ENCODE measurements at places on chromosomes 11 and 22.
A peak's percentile ranks its signal among the peaks of the same experiment; 100 is the strongest.

GRCh38 chr11:122749005-122749687, 89.2 kb upstream of the CRTAM start:
- DNase-seq, result no peak

GRCh38 chr22:49451070-49451840, 376.4 kb downstream of the BRD1 start:
- DNase-seq, result no peak

GRCh38 chr11:59009661-59010060, 70.4 kb downstream of the GLYATL1 start:
- no peak for DNase-seq

GRCh38 chr11:128962896-128963295, 20.2 kb upstream of the TP53AIP1 start:
- DNase-seq, result no peak

DNA sequence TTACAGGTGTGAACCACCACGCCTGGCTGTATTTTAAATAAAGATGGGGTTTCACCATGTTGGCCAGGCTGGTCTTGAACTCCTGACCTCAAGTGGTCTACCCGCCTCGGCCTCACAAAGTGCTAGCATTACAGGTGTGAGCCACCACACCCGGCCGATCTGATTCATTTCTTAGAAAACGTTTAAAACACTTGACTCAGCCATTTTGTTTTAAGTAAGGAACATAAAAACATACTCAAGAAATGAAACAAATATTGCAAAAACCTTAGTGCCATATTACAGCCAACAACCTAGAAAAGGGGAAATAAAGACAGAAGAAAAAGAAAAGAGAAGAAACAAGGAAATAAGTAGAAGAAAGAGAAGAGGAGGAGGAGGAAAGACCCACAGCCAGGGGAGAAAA, 17.4 kb downstream of the LRFN4 start:
- DNase-seq, result no peak

DNA sequence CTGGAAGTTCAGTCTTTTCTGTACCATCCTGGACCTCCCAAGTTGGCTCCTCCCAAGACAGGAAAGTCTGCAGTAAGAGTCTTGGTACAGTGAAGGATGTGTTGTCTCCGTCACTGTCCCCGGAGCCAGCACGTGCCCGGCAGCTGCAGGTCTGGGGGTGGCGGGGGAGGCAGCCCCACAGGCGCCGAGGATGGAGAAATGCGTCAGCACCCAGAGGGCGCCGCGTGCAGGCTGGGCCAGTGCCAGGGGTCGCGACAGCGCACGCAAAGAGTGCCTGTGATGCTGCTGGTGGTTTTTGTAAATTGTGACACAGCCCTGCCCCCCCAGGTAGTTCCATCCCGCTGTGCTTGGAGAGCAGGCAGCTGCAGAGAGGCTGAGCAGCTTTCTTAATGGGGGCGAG, 1200.5 kb downstream of the BRD1 start:
- no peak for DNase-seq

DNA sequence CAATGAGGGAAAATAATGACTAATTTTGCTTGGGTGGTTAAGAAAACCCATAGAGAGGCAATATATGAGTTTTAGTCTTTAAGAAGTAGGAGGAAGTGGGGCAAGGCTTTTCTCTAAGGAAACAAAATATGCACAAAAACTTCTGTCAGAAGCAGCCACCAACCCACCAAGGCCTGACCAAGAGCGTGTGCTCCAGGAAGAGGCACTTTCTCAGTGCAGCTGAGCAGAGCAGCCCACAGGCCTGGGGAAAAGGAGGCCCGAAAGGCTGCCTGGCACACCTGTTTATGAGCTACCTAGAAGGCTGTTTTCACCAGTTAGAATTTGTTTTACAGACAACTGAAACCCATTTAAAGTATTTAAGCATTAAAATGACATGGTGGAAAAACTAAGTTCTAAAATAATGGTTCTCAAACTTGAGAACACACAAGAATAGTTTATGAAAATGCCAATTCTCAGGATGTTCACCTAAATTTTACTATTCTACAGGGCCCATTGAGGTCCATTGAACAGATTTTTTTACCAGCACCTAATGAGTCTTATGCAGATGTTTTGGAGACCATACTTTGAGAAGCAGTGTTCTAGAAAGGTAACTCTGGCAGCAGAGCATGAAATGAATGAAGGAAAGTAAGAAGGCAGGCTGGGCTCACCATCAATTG, 160.5 kb upstream of the DDI1 start:
- no peak for DNase-seq

- DNase-seq, result no peak
Observed at GRCh38 chr11:69425444-69425843, 56.0 kb upstream of the LINC01488 start.

DNA sequence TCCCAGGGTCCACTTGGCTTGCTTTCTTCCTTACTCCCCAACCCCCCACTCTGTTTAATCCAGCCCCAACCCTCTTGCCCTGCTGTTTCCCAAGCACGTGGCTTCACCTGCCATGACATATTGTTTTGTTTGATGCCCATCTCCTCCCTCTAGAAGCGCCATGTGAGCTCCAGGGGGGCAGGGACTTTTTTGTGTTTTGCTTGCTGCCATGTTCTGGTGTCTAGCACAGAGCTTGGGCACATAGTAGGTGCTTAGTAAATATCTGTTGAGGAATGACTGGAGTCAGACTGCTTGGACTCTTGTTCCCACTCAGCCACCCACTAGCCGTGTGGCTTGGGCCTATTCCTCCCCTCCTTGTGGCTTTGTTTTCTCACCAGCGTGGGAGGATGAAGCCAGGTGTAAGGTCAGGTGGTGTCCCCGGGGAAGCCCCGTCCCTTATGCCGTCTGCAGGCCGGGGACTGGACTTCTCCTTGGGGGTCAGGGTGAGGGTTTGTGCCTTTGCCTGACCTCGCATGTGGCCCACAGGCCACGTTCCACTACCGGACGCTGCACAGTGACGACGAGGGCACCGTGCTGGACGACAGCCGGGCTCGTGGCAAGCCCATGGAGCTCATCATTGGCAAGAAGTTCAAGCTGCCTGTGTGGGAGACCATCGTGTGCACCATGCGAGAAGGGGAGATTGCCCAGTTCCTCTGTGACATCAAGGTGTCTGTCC, 3.8 kb downstream of the AIP start:
- no peak for DNase-seq

- DNase-seq, result peak; percentile 48
Observed at GRCh38 chr11:118790357-118791110, 430 bp downstream of the DDX6 start.

DNA sequence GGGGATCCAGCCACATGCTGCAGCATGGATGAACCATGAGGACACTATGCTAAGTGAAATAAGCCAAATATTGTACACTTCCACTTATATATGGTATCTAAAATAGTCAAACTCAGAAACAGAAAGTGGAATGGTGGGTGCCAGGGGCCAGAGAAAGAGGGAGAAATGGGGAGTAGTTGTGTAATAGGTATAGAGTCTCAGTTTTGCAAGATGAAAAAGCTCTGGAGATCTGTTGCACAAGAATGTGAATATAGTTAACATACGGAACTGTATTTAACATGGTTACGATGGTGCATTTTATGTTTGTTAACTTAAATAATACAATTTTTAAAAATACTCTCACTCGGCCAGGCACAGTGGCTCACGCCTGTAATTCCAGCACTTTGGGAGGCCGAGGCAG, 21.2 kb downstream of the GDPD5 start:
- no peak for DNase-seq

- no peak for DNase-seq
Observed at GRCh38 chr22:17268501-17269223, 49.4 kb upstream of the ADA2 start.

GRCh38 chr11:45097721-45098493, 48.5 kb upstream of the PRDM11 start:
- DNase-seq, result no peak

- no peak for DNase-seq
Observed at GRCh38 chr11:126322996-126323395, 19.1 kb downstream of the DCPS start.

GRCh38 chr11:93936460-93936859, 84.7 kb upstream of the HEPHL1 start:
- no peak for DNase-seq

- no peak for DNase-seq
Observed at GRCh38 chr11:65482306-65482850, 16.5 kb upstream of the MALAT1 start.

DNA sequence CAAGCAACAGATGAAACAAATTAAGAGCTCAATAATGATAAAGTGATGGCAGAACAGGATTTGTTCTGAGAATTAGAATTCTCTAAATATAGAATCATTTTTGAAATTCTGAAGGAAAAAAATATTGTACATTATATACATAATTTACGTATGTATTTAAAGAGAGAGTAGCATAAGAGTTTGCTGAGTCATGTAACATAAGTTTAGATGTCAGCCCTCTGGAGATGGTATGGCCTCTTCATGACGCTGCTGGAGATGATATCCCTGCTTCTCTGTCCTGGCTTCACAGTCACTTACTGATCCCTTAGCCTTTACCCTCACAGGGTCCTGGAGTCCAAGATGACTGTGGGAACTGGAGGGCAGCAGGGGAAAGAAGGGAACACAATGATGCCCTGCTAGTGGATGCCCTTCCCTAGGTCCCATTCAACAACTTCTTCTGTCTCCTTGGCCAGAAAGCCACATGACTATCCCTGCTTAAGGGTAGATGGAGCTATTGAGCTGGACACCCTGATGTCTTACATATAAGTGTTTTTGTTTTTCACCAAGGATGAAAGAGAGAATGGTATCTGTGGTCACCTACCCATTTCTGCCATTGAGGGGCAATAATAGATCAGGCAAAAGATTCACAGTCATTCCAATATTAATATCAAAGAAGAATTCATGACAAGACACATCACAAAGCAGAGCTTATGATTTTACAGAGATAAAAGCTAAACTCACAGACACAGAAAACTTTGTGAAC, 753.1 kb downstream of the TBC1D22A start:
- no peak for DNase-seq

- no peak for DNase-seq
Observed at GRCh38 chr11:120605469-120605868, 93.9 kb downstream of the GRIK4 start.

DNA sequence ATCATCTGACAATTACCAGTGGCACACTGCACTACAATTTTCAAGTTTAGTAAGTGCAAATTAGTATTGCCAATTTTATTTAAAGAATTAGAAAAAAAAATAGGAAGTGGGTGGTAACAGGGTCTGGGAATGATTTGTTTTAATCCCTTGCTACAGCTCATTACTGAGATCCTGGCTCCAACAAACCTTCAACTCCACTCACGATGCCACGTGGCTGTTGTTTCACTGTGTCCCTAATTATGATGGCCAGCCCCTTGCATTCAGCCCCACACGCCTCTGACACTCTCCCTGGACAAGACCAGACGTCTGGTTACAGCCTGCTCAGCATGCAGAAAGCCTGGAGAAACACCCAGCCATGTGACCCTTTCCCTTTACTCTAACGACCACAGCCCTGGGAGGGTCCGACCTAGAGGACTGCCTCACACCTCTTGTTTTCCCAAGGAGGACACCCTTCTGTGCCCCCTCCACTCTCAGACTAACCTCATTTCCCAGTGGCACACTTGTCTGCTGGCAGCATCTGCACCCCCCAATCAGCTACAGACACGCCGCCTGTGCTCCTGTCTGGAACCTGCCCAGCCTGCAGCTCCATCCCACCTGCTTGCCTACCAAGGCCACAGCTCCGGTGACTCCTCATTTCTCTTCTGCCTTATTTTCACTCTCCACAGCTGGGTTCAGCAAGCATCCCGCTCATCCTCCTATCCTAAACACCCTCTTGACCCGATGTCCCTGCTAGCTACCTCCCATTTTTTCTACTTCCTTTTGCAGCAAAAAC, 18.5 kb upstream of the SLC25A1 start:
- DNase-seq, result no peak

DNA sequence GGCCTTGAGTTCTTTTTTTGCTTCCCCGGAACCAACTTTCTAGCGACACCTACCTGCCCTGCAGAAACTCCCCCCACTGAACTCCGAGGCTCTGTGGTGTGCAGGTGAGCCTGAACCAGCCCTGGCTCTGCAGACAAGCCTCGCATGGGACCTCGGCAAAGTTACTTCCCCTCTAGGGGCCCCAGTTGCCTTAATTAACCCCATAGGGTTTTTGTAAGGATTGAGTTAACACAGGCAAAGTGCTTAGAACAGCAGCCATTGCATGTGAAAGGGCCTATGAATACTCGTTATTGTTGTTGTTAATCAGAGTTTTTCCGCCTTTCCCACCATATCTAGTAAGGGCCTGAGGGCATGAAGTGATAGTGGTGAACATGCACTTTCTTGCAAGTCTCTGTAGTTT, 12.6 kb upstream of the SYT13 start:
- DNase-seq, result no peak

GRCh38 chr11:94513091-94513490, 830 bp downstream of the C11orf97 start:
- DNase-seq, result no peak

DNA sequence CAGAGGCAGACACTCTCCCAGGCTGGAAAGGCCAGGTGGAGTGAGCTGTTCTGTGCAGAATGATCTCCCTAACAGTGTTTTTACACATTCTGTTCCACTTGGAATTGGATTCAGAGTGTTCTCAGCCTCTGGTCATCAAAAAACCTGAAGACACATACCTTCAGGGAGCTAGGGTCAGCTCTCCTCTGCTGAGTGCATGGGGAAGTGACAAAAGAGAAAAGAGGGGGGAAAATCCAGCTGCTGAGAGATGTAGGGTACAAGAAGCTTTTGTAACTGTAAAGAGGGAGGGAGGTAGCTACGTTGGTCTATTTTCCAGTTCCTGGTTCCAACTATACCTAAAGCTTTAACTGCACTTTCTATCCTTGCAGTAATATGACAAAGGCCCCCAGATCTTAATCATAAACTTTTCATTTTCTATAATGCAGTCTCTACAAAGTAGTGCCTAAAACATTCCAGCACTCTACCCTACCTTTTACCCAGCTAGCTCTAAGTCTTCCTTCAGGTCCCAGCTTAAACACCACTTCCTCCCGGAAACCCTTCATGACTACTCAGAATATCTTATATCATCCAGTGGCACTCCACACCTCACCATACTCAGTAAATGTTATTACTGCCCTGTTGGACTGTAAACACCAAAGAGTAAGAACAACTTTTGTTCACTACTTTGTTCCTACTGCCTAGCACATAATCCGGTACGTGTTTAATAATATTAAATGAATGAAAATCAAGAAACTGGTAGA, 9.2 kb downstream of the MAPK1 start:
- no peak for DNase-seq

DNA sequence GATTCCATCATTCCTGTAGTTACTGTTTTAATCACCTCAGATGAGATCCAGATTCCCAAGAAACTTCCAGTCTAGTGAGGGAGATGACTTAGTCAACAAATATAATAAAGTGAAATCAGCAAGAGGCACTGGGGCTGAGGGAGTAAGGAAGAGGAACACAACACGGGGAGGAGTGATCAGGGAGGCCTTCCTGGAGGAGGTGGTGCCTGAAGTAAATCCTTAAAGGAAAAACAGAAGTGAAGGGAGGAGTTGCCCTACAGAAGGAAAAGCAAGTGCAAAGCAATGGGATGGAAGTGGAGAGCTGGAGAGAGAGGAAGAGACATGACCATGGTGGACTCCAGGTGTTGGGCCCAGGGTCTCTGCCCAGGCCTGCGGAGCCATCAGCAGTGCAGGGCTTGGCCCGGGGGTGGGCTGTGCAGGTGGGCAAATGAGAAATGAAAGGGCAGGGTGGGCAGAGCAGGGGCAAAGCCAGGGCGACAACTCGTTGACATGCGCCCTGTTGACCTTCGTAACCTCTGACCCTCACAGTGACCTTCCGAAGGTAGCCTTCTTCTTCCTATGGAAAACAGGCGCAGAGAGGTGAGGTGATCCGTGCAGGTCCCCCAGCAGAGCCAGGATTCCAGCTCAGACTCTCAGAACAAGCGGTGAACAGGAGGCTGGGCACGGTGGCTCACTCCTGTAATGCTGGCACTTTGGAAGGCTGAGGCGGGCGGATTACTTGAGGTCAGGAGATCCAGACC, 12.1 kb upstream of the PPARA start:
- DNase-seq, result no peak

All from activated T-cell treated with anti-CD3 and anti-CD28 coated beads for 1 hour (primary cell).